ENCODE measurements at places on chromosomes 1 and 21.

DNA sequence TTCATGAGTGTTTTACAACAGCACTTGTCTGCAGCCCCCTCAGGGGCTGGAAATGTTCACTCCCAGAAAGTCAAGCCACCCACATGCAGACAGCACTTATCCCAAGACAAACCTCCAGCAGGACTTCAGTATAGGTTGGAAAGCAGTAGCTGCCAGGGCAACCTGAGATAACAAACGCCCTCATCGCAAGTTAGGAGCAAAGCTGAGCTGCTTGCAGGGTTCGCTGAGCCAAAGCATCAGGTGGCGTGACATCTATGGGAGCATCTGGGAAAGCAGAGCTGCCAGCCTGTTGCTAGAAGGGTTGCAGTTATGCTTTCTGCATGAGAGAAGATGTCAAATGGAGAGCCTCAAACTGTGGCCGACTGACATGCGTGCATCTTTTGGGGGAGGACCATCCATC lies 4.2 kb upstream of the STXBP3 start:
- no peak for DNase-seq

GRCh38 chr21:17780539-17780938 lies 38.6 kb downstream of the C21orf91 start:
- DNase-seq, result no peak

DNA sequence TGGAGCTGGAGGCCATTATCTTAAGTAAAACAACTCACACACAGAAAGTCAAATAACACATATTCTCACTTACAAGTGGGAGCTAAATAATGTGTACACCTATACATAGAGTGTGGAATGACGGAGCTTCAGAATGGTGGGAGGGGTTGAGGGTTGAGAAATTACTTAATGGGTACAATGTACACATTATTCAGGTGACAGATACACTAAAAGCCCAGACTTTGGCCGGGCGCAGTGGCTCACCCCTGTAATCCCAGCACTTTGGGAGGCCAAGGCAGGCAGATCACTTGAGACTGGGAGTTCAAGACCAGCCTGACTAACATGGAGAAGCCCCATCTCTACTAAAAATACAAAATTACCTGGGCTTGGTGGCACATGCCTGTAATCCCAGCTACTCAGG lies 24.9 kb upstream of the LRIG2 start:
- no peak for DNase-seq

GRCh38 chr1:31241321-31241720 lies 1.6 kb upstream of the NKAIN1 start:
- DNase-seq, result no peak

DNA sequence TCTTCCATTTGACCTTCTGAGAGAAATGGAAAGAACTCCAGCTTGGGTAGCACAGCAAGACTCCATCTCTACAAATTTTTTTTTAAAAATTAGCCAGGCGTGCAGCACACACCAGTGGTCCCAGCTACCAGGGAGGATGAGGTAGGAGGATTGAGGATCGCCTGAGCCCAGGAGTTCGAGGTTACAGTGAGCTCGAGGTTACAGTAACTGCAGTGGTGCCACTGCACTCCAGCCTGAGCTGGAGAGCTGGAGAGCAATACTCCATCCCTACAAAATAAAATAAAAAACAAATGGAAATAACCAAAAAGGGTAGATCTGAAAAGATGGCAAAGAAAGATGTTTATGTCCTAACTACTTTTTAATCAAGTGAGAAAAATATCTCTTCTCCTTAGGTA lies 14.5 kb downstream of the POGZ start:
- DNase-seq, result no peak

- no peak for DNase-seq
Measured at GRCh38 chr1:89121641-89122040, 4.3 kb downstream of the GBP2 start.
